Kidney (tissue), 22 donors: ENCODE measurements at places on chromosomes 4 and X. TPM values are rescaled to one million over a fixed set of nuclear protein-coding genes. Genes with fewer than 3 reads are reported as not detected.

ZNF280C gene
- total RNA-seq: 5.0 TPM

CTAG1B gene
- total RNA-seq: not detected

GRCh38 chrX:80766916-80767315, 42.8 kb downstream of the BRWD3 start:
- no peaks in the 10 kb centered on the region for H3K4me1 ChIP-seq
- no peaks in the 10 kb centered on the region for H3K36me3 ChIP-seq
- DNase-seq: no peak
- H3K27ac ChIP-seq: no peak overlapping the region
- H3K4me3 ChIP-seq: no peak overlapping the region

CXCL3 gene
- total RNA-seq: 2.8 TPM

CT55 gene
- not detected for total RNA-seq

GRCh38 chr4:161252520-161253141, 911.2 kb downstream of the FSTL5 start:
- no peak for DNase-seq
- H3K27me3 ChIP-seq: no peaks in the 10 kb centered on the region
- H3K4me3 ChIP-seq: no peak overlapping the region
- no peaks in the 10 kb centered on the region for H3K36me3 ChIP-seq
- no peak overlapping the region for H3K27ac ChIP-seq

DNA sequence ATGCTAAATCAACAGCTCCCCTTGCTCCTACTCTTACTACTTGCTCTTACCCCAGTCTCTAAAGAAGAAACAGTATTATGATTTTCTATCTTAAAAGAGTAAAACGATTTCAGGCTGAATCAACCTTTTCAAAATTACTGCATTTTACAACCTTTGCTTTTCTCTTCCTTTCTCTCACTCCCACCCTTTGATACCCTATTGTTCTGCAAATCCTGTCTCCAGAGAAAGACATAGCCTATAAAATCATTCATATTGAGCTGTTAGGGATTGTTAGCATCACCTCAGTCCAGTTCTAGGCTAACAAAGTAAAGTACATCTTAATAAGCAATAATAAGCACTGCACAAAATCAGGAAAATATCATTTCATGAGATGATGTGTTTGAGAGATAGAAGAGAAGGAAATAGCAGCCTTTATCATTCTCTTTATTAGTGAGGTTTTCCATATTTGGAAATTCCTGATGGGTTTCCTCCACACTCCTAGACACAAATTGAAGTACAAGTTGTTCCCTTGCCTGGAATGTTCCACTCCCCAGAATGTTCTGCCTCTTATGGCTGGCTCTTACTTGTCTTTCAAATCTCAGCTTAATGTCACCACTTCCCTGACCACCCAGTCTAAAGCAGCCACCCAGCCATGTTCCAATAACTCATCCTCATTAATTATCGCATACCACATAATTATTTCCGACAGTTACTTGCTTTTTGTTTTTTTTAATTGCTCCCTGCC, 219.7 kb downstream of the PALLD start:
- H3K4me3 ChIP-seq: no peak overlapping the region
- DNase-seq: no peak
- peaks cover 2% of the 10 kb centered on the region for H3K36me3 ChIP-seq
- no peaks in the 10 kb centered on the region for H3K4me1 ChIP-seq
- no peaks in the 10 kb centered on the region for H3K27me3 ChIP-seq

- no peak overlapping the region for H3K4me3 ChIP-seq
- no peaks in the 10 kb centered on the region for H3K36me3 ChIP-seq
- peaks cover 4% of the 10 kb centered on the region for H3K4me1 ChIP-seq
Observed at GRCh38 chr4:168695288-168695687, 198.4 kb downstream of the PALLD start.

DNA sequence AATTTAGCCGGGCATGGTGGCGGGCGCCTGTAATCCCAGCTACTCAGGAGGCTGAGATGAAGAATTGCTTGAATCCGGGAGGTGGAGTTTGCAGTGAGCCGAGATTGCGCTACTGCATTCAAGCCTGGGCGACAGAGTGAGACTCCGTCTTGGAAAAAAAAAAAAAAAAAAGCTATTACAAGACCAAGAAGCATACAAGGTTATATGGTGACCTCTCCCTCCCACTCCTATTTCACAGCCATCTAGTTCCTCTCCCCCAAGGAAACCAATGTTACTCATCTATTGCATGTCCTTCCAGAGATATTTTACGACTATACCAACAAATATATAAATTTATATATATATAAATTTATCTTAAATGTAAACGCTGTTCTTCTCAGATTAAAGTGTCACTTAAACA, 3.2 kb downstream of the SLC9A7 start:
- H3K27ac ChIP-seq: no peak overlapping the region
- H3K4me1 ChIP-seq: no peaks in the 10 kb centered on the region
- no peak overlapping the region for H3K4me3 ChIP-seq
- no peaks in the 10 kb centered on the region for H3K27me3 ChIP-seq
- DNase-seq: no peak

DNA sequence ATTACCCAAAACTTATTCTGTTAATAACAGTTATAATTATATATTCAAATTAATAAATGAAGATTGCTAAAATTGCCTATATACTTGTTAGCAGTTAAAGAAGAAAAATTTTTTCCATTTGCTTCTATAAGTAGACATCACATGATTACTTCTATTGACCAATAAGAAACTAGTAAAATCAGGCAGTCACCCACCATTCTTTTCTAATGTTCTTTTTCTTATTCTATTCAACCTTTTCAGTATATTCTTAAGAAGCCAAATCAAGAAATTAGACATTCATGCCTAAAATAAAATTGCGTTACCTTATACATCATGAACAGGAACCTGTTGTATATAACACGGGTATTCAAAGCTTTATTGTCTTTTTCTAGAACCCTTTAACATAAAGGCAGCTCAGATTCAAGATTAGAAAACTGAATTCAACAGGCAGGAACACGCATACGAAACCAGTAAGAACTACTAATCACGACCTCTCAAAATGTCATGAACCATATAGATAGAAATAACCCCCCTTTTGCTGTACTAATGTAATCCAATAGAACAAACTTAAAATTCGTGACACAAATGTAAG, 568.1 kb upstream of the DIPK2B start:
- peaks cover 3% of the 10 kb centered on the region for H3K4me1 ChIP-seq
- DNase-seq: no peak
- H3K4me3 ChIP-seq: peak overlapping the region; percentile 88
- H3K27ac ChIP-seq: peak overlapping the region; percentile 87
- no peaks in the 10 kb centered on the region for H3K36me3 ChIP-seq
- no peaks in the 10 kb centered on the region for H3K27me3 ChIP-seq

- H3K27me3 ChIP-seq: peaks cover 2% of the 10 kb centered on the region
- no peak overlapping the region for H3K4me3 ChIP-seq
- no peak for DNase-seq
- no peak overlapping the region for H3K27ac ChIP-seq
- peaks cover 21% of the 10 kb centered on the region for H3K4me1 ChIP-seq
- no peaks in the 10 kb centered on the region for H3K36me3 ChIP-seq
Observed at GRCh38 chrX:107744868-107745267, 30.7 kb downstream of the TSC22D3 start.

GIMD1 gene
- total RNA-seq: not detected

DNA sequence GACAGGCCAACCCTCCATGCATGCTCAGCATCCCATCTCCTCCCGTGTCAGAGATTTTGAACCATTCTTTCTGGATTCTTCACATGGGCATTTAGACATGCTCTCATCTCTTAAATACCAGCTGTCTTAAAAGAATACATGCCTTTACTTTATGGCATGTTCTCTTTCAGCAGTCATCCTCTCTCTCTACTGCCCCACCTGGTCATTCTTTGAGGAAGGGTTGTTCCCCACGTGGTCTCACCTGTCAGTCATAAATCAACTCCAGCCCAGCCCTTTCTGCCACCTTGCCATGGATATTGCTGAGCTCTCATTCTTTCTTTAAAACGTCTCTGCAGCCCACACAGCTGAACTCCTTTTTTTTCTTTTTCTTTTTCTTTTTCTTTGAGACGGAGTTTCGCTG, 111.3 kb downstream of the ARHGAP10 start:
- no peaks in the 10 kb centered on the region for H3K27me3 ChIP-seq
- no peak overlapping the region for H3K4me3 ChIP-seq

DNA sequence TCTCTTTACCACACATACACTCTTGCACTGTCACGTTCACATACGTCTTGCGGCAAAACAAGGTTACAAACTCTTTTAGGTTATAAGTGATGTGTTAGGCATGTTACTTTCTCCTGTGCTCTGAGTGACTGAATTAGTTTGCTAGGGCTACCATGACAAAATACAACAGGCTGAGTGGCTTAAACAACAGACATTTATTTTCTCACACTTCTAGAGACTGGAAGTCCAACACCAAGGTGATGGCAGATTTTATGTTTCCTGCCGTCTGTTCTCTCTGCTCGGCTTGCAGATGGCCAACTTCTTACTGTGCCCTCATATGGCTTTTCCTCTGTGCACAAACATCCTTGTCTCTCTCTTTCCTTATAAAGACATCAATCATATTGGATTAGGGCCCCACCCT, 1224.3 kb upstream of the TENM3 start:
- no peaks in the 10 kb centered on the region for H3K36me3 ChIP-seq
- no peak overlapping the region for H3K4me3 ChIP-seq
- H3K27me3 ChIP-seq: no peaks in the 10 kb centered on the region
- H3K27ac ChIP-seq: no peak overlapping the region

DNA sequence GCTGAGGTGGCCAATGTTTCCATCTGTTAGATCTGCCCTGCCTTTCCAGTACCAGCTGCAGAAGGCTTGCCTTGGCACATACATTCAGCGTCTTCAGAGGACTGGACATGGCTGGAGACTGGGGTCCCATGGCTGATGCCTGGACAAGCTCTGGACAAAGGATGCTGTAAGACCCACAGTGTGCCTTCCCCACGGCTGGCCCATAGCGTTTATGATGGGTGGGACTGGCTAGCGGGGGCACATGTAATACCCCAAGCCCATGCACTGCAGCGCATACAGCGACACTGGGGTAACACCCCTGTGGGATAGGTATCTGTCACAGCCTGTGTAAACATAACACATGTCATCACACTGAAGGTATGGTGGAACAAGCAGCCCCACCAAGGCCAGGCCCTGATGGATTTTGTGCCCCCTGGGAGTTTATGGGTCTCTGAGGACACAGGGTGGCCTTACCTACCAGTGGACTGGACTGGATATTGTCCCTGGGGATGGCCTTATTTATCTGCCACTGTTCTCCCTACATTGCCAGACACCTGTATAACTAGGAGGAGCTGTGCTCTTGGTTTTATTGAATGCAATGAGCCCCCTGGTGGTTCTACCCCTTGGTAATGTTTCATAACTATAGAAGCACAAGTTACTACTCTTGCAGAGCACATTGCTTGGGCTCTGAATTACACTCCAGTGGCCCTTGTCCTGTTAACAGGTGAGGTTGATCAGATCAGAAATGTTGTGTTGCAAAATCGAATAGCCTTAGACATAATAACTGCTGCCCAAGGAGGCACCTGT, 34.3 kb upstream of the TACR3 start:
- no peak overlapping the region for H3K27ac ChIP-seq
- no peaks in the 10 kb centered on the region for H3K27me3 ChIP-seq
- H3K36me3 ChIP-seq: no peaks in the 10 kb centered on the region
- no peak for DNase-seq

DNA sequence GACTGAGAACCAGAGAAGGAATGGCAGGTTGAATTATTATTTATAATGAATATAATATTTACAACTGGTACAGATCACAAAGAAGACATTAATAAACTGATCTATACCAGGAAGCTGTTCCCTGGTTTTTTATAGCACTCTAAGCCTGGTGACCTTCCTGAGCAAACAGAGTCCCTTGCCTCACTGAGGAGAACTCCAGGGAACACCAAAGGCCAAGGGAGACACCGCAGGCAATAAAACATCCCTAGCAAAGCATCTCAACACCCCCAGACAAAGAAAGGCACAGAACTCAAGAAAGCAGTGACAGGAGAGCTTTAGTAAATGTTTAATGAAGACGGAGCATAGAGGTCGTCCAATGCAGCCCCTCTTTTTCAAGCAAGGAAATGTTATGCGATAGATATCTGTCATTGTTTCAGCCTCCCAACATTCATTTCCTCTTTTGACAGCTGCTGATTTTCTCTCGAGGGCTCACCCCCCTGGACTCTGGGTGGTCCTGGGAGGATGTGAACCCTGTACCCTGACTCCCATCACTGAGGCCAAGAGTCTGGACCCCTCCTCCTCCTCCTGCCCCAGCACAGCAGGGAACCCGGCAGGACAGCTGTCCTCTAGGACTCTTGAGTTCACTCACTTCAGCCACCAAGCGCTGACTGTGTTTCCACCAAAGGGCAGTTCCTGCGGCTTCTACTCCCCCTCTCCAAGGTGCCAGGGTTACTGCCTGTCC, 342.5 kb upstream of the GATB start:
- no peak overlapping the region for H3K27ac ChIP-seq
- peak; percentile 36 for DNase-seq
- H3K4me1 ChIP-seq: peaks cover 6% of the 10 kb centered on the region
- no peaks in the 10 kb centered on the region for H3K36me3 ChIP-seq
- H3K4me3 ChIP-seq: no peak overlapping the region
- H3K27me3 ChIP-seq: no peaks in the 10 kb centered on the region

DNA sequence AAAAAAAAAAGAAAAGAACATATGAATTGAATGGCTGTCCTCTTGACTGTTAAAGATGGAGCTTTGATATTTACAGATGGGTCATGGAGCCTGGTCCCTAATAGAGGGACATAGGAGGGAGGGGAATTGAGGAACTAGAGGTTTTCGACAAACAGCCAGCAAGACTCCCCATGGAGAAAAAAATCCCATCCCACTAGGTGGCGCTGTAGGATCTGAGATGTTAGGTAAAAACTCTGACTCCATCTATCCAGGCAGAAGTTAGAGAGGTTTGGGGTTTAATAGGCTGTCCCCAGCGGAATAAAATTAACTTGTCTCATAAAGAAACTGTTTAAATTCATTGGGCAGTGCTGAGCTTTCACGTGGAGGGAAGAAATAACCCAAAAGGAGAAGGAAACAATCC, 45.9 kb downstream of the HMGB2 start:
- H3K4me1 ChIP-seq: peaks cover 2% of the 10 kb centered on the region
- no peak overlapping the region for H3K27ac ChIP-seq
- no peaks in the 10 kb centered on the region for H3K27me3 ChIP-seq
- DNase-seq: no peak
- H3K4me3 ChIP-seq: no peak overlapping the region

TBC1D8B gene
- 9.7 TPM for total RNA-seq

DNA sequence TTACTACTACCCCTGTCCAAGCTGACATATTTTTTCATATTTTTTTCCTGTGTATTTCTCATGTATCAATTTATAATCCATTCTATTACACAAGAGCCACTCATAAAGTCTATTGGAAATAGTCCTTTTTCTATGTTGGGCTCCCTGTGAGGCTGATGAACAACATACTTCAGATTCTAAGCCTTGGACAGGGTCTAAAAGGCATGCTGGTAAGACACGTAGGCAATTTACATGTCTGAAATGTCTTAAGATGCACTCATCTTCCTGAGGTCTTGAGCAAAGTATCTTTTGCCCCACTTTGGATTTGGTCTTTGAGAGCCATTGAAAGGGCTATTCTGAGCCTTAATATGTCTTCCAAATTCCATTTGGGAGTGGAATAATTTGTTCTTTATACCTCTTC, 31.8 kb downstream of the OCIAD1 start:
- H3K4me1 ChIP-seq: no peaks in the 10 kb centered on the region
- H3K27me3 ChIP-seq: no peaks in the 10 kb centered on the region
- no peak for DNase-seq
- peaks cover 2% of the 10 kb centered on the region for H3K36me3 ChIP-seq

GPRASP2 gene
- 11.4 TPM for total RNA-seq

- H3K36me3 ChIP-seq: no peaks in the 10 kb centered on the region
- H3K27me3 ChIP-seq: no peaks in the 10 kb centered on the region
- DNase-seq: no peak
- H3K4me1 ChIP-seq: no peaks in the 10 kb centered on the region
- H3K27ac ChIP-seq: no peak within 1 kb of the TSS
Observed at GRCh38 chrX:26138274-26138673, at the start of gene MAGEB18. TSS of gene MAGEB18 (plus strand) at chrX:26138343. CDS start at chrX:26138986, 643 bp downstream.

NRK gene
- total RNA-seq: 5.0 TPM
